Body of pancreas (tissue), 4 donors: ENCODE measurements at places on chromosomes 13 and 19. TPM values are rescaled to one million over a fixed set of nuclear protein-coding genes. Genes with fewer than 3 reads are reported as not detected.

Gene ADGRE2
- 0.33 TPM for total RNA-seq

Gene IL4I1
- not detected for total RNA-seq

Gene NUDT19
- total RNA-seq: 3.9 TPM

Gene WDR62
- total RNA-seq: 0.33 TPM

Gene NCAN
- total RNA-seq: not detected

Gene CRB3
- total RNA-seq: 35.8 TPM

Gene PGLYRP1
- not detected for total RNA-seq

Gene NLRP11
- not detected for total RNA-seq

Gene MISP3
- total RNA-seq: 25.7 TPM

Gene DACH1
- total RNA-seq: 3.3 TPM

Gene SGCG
- 0.78 TPM for total RNA-seq

Gene MIR17HG
- total RNA-seq: 7.5 TPM

Gene PIK3R2
- total RNA-seq: 21.8 TPM

Gene FSD1
- total RNA-seq: not detected

Gene ADAMTS10
- 36.6 TPM for total RNA-seq

Gene NANOS3
- not detected for total RNA-seq

Gene ZNF441
- 13.8 TPM for total RNA-seq

Gene CD177
- not detected for total RNA-seq

Gene ADGRE3
- total RNA-seq: not detected

Gene B3GNT8
- total RNA-seq: 9.1 TPM

Gene MYO16
- 0.78 TPM for total RNA-seq

Gene PBX4
- 8.2 TPM for total RNA-seq
